ENCODE measurements at places on chromosomes 3 and 15. TPM values are rescaled to one million over a fixed set of nuclear protein-coding genes. Genes with fewer than 3 reads are reported as not detected.

CAMK2N2 gene
- 6.1 TPM for total RNA-seq

LDHAL6B gene
- not detected for total RNA-seq

GRCh38 chr3:100257586-100257985, 3.2 kb upstream of the TBC1D23 start:
- H3K4me3 ChIP-seq = no peak overlapping the region
- no peaks in the 10 kb centered on the region for H3K36me3 ChIP-seq
- no peaks in the 10 kb centered on the region for H3K27me3 ChIP-seq
- peaks cover 20% of the 10 kb centered on the region for H3K4me1 ChIP-seq

- no peaks in the 10 kb centered on the region for H3K36me3 ChIP-seq
- no peak overlapping the region for H3K27ac ChIP-seq
- no peaks in the 10 kb centered on the region for H3K4me1 ChIP-seq
- H3K27me3 ChIP-seq = peaks cover 45% of the 10 kb centered on the region
- no peak overlapping the region for H3K4me3 ChIP-seq
Observed at GRCh38 chr3:127970966-127971592, 56.0 kb downstream of the KBTBD12 start.

DNA sequence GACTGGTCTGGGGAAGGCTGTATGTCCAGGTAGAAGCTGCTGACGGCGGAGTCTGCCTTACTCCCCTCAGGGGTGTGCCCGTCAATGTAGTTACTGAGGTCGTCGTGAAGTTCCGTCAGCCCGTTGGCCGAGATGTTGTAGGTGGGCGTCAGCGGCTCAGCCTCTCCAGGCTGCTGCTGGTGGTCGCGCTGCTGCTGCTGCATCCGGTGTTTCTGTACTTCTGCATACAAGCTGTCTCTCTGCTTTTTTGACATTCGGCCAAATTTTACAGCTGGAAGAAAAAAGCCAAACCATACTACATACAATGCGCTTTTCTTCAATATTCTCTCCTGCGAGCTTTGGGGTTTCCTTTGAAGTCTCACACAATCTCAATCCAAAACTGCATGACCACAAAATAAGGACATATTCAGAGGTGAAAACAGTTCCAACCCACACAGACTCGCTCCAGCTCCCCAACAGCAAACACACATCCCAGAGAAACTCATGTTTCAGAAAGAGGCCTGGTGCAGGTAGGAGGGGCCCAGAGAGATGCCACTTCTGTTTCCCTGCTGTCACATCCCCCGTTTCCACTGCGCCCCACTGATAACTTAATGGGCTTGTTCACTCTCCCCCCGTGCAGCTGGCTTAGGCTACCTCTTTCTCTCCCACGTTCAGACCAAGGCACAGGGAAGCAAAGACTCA, 32.5 kb upstream of the ICE2 start:
- no peak overlapping the region for H3K4me3 ChIP-seq
- no peaks in the 10 kb centered on the region for H3K4me1 ChIP-seq
- peaks cover 8% of the 10 kb centered on the region for H3K36me3 ChIP-seq
- no peaks in the 10 kb centered on the region for H3K27me3 ChIP-seq
- H3K27ac ChIP-seq = no peak overlapping the region

GRCh38 chr15:43463507-43463906, 29.4 kb downstream of the TP53BP1 start:
- DNase-seq = no peak
- peaks cover 24% of the 10 kb centered on the region for H3K4me1 ChIP-seq
- no peak overlapping the region for H3K4me3 ChIP-seq
- H3K36me3 ChIP-seq = peaks cover 33% of the 10 kb centered on the region
- H3K27me3 ChIP-seq = no peaks in the 10 kb centered on the region
